Activated CD8-positive, alpha-beta memory T cell treated with anti-CD3 and anti-CD28 coated beads for 1 hour (primary cell): ENCODE measurements at places on chromosomes 1 and 21.
A peak's percentile ranks its signal among the peaks of the same experiment; 100 is the strongest.

- no peak for DNase-seq
Measured at GRCh38 chr1:174872615-174873058, 127.1 kb upstream of the CACYBP start.

GRCh38 chr1:182761396-182762395 lies 27.9 kb upstream of the NPL start:
- no peak for DNase-seq

GRCh38 chr21:38351176-38351959 lies 94.6 kb downstream of the KCNJ15 start:
- no peak for DNase-seq

GRCh38 chr1:14215151-14215550 lies 383.3 kb upstream of the KAZN start:
- DNase-seq = no peak

DNA sequence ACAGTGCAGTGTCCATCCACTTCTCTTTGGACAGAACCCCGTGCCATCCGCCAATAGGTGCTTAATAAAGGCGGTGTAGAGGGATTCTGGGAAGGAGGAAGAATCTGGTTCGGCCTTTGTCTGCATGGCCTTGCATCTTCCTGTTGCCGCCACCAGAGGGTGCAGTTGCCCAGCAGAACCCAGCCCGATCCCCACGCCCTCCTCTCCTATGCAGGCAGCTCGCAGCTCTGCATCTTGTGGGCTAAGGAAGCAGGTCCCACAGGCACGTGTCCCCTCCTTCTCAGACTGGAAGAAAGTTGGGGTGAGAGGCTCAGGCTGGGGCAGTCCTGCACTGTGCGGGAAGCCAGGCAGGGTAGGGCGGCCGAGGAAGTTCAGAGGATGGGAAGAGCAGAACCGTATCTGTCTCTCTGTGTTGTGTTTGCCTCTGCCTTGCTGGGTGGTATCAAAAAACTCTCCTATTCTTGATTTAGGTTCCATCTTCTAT lies 20.8 kb downstream of the NAV1 start:
- peak; percentile 8 for DNase-seq

DNA sequence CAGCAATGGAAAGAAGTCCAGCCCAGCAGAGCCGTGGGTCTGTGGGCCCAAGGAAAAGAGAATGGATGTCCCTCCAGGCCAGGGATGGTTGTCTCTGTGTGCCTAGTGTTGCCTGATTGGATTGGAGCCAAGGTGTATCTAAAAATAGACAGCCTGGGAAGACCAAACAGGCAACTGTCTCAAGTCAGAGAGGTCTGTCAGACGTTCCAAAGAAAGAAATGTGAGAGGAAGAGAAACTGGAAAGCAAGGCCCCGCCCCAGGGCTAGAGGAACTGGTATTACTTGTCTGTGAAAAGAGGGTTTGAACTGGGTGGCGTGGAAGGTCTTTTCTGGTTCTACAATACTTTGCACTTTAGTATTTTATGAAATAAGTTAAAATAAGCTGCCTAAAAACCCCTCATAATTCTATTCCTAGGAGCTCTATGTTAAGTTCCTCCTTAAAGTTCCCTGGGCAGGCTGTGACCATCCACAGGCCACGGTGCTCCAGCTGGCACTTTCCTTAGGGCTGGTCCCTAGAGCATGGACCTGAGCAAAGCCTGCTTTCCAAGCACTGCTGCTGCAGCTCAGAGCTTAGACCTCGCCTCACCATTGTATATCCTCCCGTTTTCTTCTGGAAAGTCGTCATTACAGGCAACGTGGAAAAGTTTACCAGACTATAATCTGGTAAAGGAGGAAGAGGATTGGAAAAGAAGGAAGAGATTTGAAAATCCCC lies 151.6 kb downstream of the DISC1 start:
- DNase-seq = no peak

- DNase-seq = no peak
Measured at GRCh38 chr21:44301961-44302406, 2.1 kb downstream of the PFKL start.

- DNase-seq = no peak
Measured at GRCh38 chr1:40383488-40384412, 10.2 kb downstream of the SMAP2 start.

DNA sequence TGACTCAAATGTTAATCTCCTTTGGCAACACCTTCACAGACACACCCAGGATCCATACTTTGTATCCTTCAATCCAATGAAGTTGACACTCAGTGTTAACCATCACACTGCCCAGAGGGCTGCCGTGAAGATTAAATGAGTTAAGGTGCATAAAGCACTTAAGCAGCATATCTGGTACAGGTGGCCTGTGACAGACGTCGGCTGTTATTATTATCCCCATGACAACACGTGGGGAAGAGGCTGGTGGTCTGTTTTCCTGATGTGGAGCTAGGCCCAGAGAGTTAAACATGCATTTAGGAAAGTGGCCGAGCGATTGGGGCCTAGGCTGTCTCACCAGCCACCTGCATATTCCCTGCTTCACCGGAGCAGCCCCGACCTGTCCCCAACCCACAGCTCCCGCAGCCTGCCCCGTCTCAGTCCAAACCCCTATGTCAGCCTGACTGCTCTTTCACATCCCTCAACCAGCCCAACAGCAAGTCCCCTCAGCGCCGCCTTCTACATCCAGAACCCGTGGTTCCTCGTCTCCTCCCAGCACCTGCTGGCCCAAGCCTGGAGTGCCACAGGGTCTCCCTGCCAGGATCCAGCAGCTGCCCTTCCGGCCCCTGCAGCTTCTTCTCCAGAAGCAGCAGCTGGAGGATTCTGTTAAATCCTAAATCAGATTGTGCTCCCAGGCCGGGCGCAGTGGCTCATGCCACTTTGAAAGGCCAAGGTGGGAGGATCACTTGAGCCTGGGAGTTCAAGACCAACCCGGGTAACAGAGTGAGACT lies 77.9 kb downstream of the FBXO2 start:
- DNase-seq = no peak

GRCh38 chr1:201762381-201762780 lies 66.6 kb upstream of the IPO9 start:
- DNase-seq = no peak

DNA sequence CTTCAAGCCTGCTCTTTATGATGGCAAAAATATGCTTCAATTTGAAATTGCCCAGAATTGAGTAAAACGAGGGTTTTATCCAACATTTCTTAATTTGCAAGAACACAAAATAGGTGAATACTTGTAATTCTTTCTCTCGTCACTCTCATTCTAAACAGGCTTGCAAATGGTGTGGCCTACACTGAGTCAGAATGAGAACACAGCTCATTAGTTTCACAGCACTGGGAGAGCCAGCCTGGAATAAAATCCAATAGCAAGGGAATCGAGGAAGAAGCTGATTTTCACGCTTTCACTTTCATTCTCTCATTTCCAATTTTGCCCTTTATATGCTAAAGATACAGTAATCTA lies 537.5 kb downstream of the LTN1 start:
- no peak for DNase-seq

DNA sequence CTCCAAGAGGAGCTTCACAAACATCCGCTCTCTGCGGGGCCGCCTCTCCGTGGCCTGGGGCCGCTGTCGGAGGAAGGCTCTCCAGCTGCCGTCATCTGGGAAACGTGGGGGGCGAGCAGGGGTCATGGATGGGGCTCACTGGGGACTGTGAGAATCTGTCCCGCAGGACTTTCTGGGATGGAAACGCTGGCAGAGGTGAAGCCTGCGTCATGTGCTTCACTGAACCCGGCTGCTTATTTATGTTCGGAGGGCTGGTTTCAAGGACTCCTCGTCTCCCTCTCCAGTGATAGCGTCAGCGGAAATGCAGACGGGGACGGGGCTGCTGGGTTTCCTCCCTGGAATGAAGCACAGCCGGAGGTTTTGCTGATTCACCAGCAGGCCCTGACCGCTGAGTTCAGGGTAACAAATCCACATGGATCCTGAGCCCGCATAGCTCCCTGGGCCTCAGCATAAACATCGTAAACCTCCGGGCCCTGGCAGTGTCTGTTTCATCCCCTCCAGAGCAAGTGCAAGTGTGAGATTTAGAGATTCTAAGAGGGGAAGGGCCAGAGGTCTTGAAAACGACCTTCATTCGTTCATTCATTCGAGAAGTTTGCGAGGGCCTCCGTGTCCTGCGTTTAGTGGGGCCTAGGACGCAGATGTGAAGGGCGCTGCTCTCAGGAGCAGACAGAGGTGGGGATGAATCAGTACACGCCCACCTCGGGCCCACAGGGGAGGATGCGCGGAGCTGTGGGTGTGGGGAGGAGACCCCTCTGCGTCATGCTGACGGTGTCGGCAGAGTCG lies 7.0 kb upstream of the POFUT2 start:
- DNase-seq = no peak

- DNase-seq = no peak
Measured at GRCh38 chr1:180171691-180172090, 17.0 kb downstream of the QSOX1 start.

- DNase-seq = no peak
Measured at GRCh38 chr21:45918835-45919447, 62.6 kb upstream of the COL6A1 start.

DNA sequence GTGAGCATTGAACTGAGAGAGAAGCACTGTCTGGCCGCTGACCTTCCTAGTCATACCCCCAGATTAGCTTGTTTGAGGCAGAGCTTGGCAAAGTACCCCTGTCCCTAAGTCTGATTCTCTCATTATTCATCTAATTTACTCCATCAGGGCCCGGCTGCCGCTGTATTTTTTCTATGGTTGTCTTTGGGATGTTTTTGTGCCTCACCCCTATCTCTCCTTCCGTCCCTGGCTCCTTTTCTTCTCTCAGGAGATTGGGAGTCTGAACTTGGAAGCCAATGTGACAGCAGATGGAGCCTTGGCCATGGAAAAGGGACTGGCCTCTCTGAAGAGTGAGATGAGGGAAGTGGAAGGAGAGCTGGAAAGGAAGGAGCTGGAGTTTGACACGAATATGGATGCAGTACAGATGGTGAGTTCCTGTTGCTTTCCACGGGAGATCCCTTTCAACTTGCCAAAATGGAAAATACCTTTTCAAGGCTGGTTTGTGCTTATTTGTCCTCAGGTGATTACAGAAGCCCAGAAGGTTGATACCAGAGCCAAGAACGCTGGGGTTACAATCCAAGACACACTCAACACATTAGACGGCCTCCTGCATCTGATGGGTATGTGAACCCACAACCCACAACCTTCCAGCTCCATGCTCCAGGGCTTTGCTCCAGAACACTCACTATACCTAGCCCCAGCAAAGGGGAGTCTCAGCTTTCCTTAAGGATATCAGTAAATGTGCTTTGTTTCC lies 53.9 kb downstream of the LAMC2 start:
- no peak for DNase-seq

DNA sequence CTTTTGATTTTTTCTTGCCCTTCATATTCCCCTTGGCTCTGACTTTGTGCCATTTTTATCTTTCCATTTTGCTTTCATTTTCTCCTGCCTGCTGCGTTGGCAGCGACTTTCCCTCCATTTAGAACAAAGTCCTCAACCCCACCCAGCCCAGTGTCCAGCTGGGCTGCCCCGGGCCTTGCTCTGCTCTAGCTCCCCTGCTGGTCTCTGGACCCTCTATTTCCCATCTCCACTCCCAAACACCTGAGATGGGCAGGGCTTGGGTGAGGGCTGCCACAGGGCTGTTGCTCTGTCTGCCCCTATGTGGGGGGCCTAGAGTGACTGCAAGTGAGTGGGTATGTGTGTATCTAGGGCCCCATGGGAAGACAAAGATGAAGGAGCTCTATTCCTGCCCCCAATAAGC lies 7.3 kb upstream of the ADAM15 start:
- no peak for DNase-seq

GRCh38 chr1:67433837-67434236 lies 3.6 kb upstream of the SERBP1 start:
- no peak for DNase-seq

DNA sequence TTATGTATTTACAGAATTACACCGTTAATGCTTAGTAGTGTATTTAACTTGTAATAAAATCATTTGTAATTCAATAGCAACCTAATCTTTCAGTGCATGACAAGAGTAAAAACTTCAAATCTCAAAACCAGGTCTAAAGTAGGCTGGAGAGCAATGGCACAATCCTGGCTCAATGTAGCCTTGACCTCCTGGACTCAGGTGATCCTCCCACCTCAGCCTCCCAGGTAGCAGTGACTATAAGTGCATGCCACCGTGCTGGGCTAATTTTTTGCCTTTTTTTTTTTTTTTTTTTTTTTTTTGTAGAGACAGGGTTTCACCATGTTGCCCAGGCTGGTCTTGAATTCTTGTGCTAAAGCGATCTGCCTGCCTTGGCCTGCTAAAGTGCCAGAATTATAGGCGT lies 11.3 kb downstream of the IPP start:
- DNase-seq = no peak

DNA sequence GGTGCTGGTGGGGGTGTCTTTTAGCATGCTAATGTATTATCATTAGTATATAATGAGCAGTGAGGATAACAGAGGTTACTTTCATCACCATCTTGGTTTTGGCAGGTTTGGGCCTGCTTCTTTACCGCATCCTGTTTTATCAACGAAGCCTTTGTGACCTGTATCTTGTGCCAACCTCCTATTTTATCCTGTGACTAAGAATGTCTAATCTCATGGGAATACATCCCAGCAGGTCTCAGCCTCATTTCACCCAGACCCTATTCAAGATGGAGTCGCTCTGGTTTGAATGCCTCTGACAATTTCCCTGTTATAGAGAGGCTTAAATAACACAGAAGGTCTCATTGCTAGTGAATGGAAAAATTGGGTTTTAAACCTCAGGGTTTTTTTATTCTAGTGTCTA lies 300.8 kb upstream of the PROX1 start:
- DNase-seq = no peak

- no peak for DNase-seq
Measured at GRCh38 chr1:111739194-111739924, at the start of gene INKA2. INKA2 (minus strand) TSS chr1:111739395; CDS start chr1:111739242, 153 bp downstream.

DNA sequence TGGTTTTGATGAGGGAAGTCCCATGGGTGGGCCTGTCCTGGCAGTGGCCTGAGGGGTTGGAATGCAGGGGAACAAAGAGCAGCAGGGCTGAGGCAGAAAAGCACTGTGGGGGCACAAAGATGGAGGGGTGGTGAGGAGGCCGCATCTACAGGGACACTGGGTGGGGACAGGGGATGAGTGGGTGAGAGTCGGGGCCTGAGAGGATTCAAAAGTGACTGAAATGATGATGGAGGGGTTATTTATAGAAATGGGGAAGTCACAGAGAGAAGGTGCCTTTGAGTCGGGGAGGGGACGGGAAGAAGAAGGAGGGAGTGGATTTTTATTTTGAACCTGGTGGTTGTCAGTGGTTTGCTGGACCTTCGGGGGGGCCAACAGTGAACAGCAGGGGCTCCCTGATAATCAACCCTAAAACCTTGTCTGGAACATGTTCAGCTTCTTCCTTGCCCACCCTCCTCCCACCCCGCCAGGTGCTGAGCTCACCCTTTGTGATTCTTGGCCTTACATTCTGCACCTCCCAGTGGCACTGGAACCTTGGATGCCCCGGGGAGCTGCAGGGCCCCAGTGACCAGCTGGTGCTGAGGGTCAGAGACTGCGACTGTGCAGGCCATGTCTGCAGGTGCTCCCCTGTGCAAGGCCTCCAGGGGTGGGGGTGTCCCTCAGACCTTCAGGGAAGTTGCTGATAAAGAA lies 42.9 kb downstream of the IER5 start:
- no peak for DNase-seq

DNA sequence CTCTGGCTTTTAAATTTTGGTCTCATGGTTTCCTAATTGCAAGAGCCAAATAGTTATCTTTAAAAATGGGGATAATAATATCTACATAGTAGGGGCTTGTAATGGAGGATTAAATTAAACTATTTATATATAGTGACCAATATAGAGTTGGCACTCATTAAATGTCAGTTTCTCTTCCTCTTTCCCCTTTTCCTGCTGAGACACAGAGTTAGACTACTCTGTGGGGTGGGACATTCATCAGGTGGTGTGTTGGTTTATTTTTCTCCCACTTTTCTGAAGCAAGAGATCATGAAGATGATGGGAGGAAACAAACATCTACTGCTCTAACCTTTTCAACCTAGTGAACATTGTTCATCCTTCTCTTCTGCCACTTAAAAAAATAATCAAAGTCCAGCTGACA lies 17.3 kb upstream of the RAP1A start:
- no peak for DNase-seq
